ENCODE measurements at places on chromosomes 2 and 18.
A peak's percentile ranks its signal among the peaks of the same experiment; 100 is the strongest.

GRCh38 chr2:140457483-140457882 lies 1673.3 kb downstream of the LRP1B start:
- DNase-seq, result no peak

DNA sequence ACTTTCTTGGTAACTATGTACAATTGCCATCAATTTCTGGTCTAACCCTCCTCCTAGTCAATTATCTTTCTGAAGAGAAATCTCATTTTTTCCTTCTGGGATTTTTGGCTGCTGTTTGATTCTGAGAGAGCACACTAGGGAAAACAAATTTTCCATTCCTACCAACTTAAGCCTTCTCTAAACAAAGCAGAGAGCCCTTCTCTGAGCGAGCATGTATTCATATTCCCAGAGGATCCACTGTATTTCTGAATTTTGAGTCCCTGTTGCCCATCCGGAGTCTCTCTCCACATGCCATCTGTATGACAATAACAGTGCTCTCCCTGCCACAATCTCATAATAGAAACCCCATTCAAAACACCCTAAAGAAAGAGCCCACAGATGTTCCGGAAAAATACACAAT lies 78.5 kb downstream of the MAIP1 start:
- no peak for DNase-seq

GRCh38 chr2:215664847-215665525 lies 229.1 kb upstream of the FN1 start:
- DNase-seq, result no peak

DNA sequence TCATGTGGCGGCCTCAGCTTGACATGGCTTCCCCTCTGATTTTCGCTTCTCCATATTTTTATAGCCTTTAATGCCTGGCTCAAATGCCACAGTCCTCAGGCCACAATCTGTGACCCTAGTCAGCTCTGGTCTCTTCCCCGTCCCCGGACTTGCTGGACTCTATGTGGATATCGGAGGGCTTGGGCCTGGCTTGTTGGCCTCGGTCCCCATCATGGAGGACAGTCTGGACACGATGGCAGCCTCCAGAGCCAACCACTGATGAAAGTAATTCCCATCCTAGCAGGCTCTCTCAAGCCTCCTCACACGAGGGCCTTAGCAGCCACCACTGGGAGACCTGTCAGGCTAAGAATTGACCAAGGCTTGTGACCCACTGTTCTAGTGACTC lies 61.6 kb downstream of the LPIN1 start:
- no peak for DNase-seq

GRCh38 chr2:120600786-120601185 lies 134.9 kb upstream of the GLI2 start:
- DNase-seq, result no peak

- DNase-seq, result no peak
Measured at GRCh38 chr18:39845631-39846030, 2109.4 kb upstream of the PIK3C3 start.

DNA sequence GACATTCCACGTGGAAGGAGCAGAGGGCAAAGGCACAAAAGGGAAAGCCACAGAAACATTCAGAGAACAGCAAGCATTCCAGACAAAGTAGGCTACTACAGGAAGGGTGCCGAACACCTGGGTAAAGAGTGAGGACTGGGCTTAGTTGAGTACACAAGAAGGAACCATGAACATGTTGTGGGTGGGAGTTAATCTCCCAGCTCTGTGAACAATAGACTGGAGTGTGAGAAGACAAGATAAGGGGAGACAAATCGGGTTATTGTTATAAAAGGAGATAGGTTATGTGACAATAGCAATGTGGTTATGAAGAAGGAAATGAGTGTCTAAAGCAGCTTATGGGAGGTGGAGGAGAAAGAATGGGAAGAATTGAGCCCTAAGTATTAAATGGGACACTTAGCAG lies 70.0 kb downstream of the DPP4 start:
- DNase-seq, result no peak

GRCh38 chr18:31563778-31564177 lies 27.9 kb upstream of the TTR start:
- DNase-seq, result no peak

- no peak for DNase-seq
Measured at GRCh38 chr18:23539911-23540525, 36.7 kb downstream of the RMC1 start.

DNA sequence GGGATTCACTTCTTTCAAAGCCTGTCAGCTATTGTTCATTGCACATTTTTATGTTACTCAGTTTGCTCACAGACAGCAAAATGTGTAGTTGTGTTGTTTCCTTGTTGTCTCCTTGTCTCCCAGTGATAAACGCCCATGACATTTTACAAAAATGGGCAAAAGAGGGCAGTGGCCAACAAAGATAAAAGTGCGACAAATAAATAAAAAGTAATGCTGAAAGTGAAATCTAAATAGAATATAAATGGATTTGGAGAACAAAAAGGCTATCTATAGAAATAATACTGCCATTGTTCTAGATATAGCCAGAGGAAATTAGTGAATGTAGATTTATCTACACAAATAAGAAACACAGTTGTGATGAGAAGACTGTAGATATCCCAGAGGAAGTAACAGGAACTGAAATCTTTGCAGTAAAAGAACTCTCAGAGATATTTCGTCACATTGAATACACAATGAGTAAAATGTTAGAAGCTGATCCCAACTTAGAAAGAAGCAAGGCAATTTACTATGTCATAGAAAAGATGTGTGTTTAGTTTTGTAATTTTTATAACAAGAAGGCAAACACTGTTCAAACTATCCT lies 1186.2 kb upstream of the FAM98A start:
- DNase-seq, result no peak

- DNase-seq, result no peak
Measured at GRCh38 chr2:64876137-64876647, 113.0 kb upstream of the SLC1A4 start.

DNA sequence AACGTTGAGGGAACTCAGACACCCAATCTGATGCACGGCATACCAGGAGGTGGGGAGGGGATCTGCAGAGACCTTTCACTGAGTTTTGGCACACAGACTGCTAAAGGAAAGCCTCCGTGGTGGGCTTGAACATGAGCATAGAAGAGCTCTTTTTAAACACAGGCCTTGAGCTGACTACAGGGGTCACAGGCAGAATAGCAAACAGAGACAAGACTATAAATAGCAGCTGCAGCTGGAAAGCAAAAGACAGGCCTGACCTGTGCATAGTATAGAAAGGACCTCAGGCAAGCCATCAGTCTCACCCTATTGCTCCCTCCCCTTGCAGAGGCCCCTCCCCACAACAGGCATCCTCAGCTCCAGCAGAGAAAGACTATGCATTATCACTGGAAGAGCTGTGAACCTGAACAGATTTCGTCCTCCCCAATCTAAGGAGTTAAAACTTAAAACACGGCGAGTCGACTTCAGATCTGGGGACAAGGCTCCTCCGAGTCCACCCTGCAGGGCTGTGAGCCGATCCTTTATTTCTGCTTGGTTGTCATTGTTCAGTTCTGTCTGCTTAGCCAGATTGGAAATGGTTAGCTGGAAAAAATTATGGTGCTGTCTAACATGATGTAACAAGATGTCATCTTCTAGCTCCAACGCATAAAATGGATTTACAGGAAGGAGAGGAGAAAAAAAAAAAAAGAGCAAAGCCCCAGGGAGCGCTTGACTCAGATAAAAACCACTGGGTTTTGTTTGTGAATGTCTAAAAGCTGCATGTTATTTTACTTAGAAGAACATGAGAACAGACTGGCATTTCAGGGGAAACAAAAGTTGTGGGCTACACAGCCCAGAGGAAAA lies 25.2 kb upstream of the LCLAT1 start:
- DNase-seq, result no peak

- no peak for DNase-seq
Measured at GRCh38 chr2:197500503-197501131, 438 bp downstream of the HSPE1 start.

- no peak for DNase-seq
Measured at GRCh38 chr2:28419443-28420270, 27.0 kb downstream of the FOSL2 start.

GRCh38 chr2:39629646-39630045 lies 36.1 kb upstream of the TMEM178A start:
- DNase-seq, result no peak

- DNase-seq, result no peak
Measured at GRCh38 chr2:174553811-174554493, 43.7 kb downstream of the WIPF1 start.

DNA sequence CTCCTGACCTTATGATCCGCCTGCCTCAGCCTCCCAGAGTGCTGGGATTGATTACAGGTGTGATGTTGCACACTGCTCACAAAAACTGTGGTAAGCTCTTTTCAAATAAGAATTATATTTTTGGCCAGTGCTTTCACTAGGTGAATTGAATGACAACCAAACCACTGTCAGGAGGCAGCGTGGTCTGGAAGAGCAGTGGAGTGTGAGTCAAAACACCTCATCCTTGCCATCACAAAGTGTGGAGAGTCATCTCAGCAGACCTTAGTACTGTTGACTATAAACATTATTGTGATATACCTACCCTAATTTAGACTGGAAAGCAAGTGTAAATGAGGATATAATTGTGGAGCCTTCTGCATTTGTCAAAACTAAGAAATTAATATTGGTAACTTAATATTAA lies 61.3 kb downstream of the UBE2E3 start:
- peak; percentile 3 for DNase-seq

- DNase-seq, result no peak
Measured at GRCh38 chr2:85911814-85912692, 23.3 kb upstream of the ST3GAL5 start.

- no peak for DNase-seq
Measured at GRCh38 chr2:70947556-70948184, 12.0 kb downstream of the ATP6V1B1 start.

GRCh38 chr2:230202430-230203109 lies 17.2 kb downstream of the SP110 start:
- DNase-seq, result no peak

DNA sequence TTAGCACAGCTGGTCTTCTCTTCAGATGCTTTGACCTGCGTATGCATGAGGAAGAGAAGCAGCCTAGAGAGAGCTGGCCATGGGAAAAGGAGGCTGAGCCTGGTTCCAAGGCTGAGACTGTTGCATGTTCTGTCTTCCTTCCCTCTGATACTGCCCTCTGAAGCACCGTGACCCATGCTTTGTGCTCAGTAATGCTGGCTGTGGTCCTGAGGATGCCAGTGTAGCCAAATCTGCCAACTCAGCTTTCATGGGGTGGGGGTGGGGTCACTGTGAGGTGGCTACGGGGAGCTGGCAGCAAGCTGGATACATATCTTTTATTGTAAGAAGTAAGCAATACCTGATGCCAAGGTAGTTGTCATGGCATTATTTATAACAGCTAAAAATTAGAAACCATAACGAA lies 41.5 kb downstream of the EPAS1 start:
- DNase-seq, result no peak

GRCh38 chr2:38973266-38973665 lies 83.6 kb downstream of the ARHGEF33 start:
- no peak for DNase-seq

GRCh38 chr2:170823088-170823897 lies 6.6 kb downstream of the GAD1 start:
- DNase-seq, result no peak

DNA sequence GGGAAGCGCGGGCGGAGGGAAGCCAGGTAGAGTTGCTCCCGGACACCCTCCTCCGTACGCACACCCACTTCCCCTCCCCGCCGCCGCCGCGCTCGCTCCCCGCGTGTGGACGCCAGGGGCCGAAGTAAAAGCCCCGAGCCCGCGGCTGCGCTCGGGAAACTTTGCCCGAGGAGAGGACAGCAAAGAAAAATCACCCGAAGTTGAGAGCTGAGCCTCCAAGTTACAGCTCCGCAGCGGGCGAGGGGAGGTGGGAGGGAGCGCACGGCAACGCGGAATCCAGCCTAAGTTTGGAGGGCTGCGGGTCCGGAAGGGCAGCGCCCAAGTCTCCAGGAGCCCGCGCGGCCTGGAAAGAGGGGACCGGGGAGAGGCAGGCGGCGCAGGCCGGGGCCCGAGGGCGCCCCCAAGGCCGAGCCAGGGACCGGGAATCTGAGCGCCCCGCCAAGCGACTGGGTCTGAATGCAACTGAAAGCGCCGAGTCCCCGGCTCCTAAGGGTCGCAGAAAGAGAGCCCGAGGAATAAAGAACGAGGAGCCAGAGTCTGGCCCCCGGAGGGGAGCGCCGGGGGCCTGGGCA lies 706 bp upstream of the BCL11A start:
- no peak for DNase-seq

DNA sequence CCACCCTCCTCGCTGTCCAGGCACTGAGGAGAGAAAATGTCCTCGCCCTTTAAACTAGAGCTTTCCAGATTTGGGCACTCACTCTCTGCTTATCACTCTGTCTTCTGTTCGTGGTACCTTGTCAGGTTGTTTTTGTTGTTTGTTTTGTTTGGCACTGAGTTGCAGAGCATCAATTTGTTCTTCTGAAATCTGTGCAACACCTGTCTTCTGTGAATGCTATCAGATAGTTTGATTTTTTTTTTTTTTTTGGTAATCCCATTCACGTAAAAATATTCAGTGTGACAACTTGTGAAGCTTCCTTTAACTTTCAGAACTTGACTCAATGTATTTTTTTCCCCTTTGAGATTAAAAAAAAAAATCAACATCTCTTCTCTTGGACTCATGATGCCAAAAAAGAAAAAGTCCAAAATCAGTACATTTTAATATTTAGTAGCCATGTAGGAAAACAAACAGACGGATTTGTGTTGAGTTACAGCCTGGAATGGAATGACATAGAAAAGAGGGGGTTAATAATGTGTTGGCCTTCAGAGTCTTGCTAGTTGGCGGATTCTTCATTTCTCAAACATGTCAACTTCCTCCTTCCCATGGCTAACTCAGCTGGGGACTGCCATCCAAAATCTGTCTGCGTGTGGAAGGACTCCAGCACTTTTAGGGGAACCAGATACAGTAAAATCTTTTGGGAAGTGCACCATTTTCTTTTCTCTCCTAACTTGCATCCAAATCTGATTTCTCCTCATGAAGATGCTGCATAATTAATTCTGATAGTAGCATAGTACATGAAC lies 1.6 kb downstream of the TMEM178A start:
- no peak for DNase-seq

- no peak for DNase-seq
Measured at GRCh38 chr2:196635156-196635555, 4.4 kb upstream of the CCDC150 start.
